ENCODE measurements at places on chromosomes 1 and 21. TPM values are rescaled to one million over a fixed set of nuclear protein-coding genes. Genes with fewer than 3 reads are reported as not detected.

CR1 gene
- not detected for polyA plus RNA-seq

ZYG11A gene
- polyA plus RNA-seq, result 1.0 TPM

OR6N1 gene
- polyA plus RNA-seq, result not detected

DNA sequence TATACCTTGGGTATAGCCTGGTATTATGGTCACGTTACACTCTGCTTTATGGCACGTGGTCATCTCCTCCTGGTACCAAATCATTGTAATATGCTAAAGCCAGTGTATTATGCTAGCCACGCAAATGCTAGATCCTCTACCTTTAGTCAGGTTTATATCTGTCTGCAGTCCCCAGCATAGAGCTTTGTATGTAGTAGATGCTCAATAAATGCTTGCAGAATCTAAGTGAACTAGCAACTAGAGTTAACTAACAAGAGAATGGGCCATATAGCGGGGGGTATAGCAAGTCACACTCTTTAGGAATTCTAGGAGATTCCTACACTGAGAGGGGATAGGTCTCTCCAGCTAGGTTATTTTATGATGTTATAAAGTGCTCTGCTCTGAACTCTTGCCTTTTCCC, 3.0 kb downstream of the MOV10 start:
- no peak for DNase-seq

- peak; percentile 74 for DNase-seq
Observed at GRCh38 chr1:200510228-200510623, 100.4 kb upstream of the ZNF281 start.
